ENCODE measurements at places on chromosomes 11 and 22.
A peak's percentile ranks its signal among the peaks of the same experiment; 100 is the strongest.

GRCh38 chr11:91435694-91436395 is 788.8 kb upstream of the FAT3 start:
- no peak for DNase-seq

DNA sequence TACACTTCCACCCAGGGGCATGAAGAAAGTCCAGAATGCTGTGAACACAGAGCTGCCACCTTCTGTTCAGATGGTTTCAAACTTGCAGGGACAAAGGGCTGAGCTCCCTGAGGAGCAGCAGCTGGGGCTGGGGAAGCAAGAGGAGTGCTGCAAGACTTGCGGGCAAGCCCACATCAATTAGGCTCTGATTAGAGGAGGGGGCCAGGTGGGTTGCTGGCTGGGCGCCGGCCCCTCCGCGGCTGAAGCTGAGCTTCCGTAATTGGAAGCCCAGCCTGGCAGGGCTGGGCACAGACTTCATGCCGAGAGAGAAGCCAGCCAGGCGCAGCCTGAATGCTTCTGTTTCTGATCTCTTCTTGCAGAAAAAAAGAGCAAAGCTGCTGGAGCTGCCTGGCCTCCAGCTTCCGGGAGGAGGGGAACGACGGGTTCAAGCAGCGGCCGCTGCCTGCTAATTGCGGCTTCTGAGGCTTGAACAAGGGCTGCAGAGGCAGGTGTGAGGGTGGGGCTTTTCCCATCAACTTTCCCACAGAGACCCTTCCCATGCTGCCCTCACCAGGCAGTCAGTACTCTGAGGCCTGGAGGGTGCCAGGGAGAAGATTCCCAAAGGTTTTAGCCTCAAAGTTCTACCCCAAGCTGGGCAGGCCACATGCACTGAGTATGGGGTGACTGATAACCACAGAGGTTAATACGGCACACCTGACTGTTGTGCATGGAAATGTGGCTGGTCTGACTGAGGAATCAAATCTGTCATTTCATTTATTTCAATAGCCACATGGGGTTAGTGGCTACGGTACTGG is 91.1 kb upstream of the LMO1 start:
- no peak for DNase-seq

- DNase-seq, result no peak
Measured at GRCh38 chr22:17402293-17402692, 33.0 kb downstream of the CECR2 start.

- DNase-seq, result no peak
Measured at GRCh38 chr11:96008161-96008720, 84.3 kb upstream of the MTMR2 start.

GRCh38 chr11:2342557-2342956 is 34.6 kb upstream of the CD81 start:
- DNase-seq, result no peak

GRCh38 chr11:120682866-120683265 is 171.3 kb downstream of the GRIK4 start:
- no peak for DNase-seq

DNA sequence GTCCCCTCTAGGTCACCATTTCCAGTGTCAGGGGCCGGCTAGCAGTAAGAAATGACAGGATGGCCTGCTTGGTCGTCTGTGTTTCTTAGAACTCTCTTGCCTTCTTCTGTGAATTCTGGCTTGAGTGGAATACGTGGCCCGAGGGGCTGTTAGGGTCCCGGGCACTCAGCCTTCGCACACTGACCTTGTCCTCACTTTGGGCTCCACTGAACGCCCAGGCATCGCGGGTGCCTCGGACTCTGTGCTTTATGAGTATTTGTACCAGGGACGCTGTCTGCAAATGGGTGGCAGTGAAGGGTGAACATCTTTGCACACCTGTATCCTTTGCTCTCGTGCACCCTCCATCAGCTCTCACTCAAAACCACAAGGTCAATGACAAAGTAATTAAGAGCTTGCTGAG is 123.4 kb upstream of the ANO1 start:
- DNase-seq, result peak; percentile 24

DNA sequence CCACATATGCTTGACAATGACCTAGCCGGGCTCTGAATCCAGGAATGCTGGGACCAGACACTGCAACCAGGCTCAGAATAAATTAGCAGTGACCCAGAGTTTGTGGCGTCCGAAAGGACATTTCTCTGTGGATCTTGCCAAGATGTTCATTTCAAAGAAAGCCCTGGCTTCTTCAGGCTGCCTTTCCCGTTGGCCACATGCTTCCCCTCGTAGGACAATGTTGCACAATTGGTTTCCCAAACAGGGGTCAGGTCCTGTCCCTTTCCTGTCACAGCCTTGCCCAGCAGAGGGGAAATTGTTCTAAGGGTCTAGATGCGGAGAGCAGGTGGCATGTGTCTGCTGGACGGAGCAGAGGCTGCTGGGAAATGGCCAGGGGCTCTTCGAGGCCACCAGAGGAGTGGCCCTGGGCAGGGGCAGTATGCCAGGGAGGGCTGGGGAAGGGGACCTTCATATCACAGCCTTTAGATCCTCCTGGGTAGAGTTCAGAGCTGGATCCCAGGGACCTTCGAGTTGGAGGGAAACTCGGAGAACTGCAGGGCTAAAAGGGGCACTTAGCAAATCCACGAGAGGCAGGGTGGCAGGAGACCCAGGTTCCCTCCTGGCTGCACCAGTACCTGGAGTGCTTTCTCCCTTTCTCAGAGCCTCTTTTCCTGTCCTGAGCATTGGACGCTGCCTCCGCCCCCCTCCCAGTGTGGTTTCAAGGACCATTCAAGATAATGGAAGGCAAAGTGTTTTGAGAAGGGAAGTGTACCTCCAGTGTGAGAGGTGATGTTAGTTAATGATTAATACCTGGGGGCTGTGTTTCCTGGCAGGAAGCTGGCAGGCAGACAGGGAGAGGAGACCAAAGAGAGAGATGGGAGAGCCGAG is 42.3 kb downstream of the C11orf96 start:
- DNase-seq, result no peak

DNA sequence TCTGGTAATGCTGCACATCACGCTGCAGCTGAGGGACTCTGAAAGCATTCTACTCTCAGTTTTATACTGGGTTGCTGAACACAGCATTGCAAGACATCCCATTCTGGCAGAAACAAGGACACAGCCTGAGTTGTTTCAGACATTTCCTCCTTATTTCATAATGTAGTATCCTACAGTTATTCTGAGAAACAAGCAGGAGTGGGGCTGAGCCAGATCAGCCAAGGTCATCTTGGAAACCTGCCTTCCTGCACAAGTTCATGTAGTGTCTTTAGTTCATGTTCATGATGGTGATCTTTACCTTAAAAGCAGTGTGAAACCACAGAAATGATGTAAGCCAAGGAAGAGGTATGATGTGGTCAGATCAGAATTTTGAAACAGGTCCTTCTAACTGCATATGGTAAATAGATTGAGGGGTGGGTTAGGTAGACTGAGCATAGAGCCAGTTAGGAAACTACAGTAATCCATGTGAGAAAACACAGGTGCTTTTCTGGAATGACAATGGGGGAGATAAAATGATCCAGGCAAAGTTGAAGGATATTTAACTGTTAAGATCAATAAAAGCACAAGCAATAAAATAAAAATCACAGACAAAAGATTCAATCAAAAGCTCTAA is 1686.8 kb downstream of the LRRC4C start:
- DNase-seq, result no peak

DNA sequence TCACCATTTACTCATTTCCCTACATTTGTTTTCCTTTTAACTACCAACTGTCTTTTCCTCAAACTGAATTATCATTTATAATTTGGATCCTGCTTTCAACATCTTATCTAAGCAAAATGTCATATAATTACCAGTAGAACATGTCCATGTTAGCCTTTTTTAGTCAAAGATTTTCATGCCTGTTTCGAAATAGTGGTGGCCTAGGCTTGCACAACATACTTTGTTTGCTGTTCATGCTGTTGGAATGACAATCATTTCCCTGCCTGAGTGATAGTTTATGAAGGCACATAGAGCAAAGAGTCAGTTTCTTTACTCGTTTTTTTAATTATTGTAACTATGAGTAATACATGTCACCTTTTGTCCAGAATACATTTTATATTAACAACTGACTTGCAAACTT is 144.3 kb upstream of the ANO3 start:
- DNase-seq, result no peak

DNA sequence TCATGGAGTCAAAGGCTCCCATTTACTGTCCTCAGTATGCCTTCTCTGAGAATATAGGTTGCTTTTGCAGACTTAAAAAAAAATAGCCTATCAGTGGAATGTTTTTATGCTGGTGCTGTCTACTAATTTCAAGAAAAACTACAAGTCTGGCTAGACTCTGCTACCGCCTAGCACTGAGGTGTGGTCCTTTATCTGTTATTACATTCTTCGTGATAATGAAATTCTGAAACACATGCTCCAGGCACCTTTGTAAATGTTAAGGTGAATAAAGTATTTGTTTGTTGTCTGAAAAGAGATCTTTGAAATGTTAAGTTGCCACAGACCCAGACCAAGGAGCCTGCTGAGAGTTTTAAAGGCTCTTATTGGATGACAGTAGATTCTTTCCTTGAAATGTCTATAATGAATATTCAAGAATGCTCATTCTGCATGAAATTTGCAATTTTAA is 95.3 kb downstream of the DBX1 start:
- no peak for DNase-seq
